NCI-H2081 treated with DMSO at 0.1 percent for 48 hours (cell line): ENCODE measurements at places on chromosomes 13 and 19.

GRCh38 chr19:40376286-40376862 lies 13.6 kb downstream of the HIPK4 start:
- DNase-seq, result no peak

GRCh38 chr13:99352351-99353245 lies 45.4 kb upstream of the GPR183 start:
- DNase-seq, result no peak

GRCh38 chr19:41398050-41398418 lies 416 bp downstream of the BCKDHA start:
- DNase-seq, result no peak

DNA sequence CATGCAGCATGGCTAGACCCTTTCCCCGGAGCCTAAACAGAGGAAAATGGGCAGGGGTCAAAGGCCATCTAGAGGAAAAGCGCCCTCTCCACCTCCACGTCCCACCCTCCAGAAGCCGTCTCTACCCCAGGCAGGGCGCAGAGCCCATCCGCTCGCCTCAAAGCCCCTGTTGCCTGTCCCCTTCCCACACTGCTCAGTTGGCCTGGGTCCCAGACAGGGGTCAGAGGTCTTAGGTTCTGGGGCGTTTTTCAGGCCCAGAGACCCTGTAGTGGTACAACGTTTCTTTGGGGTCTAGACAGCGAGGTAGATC lies 285 bp downstream of the TMEM143 start:
- DNase-seq, result no peak

GRCh38 chr13:28046981-28047380 lies 53.4 kb downstream of the FLT3 start:
- DNase-seq, result no peak

- no peak for DNase-seq
Measured at GRCh38 chr13:28610996-28611395, 47.9 kb upstream of the POMP start.

- no peak for DNase-seq
Measured at GRCh38 chr19:41311072-41311471, 1.1 kb downstream of the CCDC97 start.

DNA sequence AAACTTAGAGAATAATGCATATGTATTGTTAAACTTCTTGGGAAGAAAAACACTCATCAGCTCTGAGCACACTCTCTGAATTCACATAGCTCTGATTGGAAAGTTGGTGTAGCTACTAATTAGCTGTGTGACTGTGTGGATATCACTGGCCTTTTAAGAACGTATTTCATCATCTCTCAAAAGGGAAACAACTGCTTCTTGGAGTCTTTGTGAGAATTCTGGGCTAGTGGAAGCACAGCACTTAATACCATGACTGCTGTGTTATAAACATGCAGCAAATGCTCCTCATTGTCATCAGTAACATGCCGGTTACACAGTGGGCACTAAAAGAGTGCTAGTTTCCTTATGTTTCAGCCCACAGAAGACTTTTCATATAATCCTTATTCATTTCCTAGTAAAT lies 220.9 kb upstream of the CSNK1A1L start:
- no peak for DNase-seq

GRCh38 chr13:26449063-26449848 lies 108.2 kb upstream of the WASF3 start:
- DNase-seq, result no peak

DNA sequence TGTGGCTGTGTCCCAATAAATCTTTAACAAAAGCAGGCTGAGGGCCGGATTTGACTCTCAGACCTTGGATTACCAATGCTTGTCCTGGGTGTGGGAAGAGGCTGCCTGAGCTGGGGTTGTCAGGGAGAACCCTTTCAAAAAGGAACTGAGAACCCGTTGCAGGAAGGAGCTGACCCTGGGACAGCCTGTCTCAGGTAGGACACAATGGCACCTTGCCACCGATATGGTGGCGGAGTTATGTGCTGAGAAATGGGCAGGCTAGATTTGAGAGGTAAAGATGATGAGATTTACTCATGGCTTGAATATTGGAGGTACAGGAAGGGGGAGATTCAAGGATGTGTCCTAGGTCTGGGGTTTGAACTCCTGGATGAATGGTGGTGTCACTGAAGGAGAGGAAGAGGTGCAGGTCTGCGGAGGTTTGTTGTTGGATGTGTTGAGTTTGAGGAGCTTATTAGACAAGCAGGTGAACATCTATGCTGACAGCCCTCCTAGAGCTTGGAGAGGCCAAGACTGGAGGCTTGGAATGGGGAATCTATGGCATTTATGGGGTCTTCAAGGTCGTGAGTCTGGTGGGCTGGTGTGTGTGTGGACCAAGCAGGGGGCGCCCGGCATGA lies 7.2 kb downstream of the PLEKHF1 start:
- DNase-seq, result no peak

DNA sequence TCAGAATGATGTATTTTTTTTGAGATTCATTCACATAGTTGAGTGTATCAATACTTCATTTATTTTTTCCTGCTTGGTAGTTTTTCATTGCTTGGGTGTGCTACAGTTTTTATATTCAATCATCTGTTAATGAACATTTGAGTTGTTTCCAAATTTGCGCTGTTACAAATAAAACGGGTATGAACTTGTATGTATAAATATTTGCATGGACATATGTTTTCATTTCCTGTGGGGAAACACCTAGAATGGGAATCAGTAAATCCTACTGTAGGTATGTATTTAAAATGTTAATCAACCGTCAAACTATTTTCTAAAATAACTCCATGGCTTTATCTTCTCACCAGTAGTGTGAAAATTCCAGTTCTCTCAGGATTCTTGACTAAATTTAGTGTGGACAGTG lies 826.3 kb downstream of the EFNB2 start:
- no peak for DNase-seq

- DNase-seq, result no peak
Measured at GRCh38 chr19:1569997-1570396, 1.9 kb upstream of the MEX3D start.

DNA sequence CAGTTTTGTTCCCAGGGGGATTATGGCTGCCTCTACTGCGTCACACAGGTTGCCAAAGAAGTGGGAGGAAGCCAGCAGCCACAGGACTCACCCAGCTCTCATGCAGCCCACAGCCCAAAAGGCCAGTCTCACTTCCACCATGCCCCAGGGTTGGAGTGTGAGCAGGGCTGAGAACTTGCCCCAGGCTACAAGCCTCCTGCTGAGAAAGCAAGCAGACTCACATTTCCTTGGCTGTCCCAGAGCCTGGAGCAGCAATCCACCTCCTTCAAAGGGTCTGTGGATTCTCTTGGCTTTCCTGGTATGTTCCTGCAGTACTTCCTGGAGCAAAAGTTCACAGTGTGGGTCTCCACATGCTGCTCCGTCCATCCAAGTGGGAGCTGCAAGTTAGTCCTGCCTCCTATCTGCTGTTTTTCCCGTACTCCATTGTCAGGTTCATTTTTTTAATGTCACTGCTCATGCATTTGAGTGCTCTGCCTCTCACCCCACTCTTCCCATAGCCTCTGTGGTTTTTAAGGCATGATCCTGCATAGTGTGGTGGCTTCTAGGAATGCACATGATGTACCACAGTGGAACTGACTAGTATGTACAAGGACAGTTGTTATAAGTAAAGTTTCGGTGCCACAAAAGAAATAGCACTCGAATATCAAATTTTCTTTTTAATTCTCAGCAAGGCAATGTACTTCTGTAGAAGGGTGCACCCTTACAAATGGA lies 56.2 kb upstream of the ARHGEF7 start:
- no peak for DNase-seq

DNA sequence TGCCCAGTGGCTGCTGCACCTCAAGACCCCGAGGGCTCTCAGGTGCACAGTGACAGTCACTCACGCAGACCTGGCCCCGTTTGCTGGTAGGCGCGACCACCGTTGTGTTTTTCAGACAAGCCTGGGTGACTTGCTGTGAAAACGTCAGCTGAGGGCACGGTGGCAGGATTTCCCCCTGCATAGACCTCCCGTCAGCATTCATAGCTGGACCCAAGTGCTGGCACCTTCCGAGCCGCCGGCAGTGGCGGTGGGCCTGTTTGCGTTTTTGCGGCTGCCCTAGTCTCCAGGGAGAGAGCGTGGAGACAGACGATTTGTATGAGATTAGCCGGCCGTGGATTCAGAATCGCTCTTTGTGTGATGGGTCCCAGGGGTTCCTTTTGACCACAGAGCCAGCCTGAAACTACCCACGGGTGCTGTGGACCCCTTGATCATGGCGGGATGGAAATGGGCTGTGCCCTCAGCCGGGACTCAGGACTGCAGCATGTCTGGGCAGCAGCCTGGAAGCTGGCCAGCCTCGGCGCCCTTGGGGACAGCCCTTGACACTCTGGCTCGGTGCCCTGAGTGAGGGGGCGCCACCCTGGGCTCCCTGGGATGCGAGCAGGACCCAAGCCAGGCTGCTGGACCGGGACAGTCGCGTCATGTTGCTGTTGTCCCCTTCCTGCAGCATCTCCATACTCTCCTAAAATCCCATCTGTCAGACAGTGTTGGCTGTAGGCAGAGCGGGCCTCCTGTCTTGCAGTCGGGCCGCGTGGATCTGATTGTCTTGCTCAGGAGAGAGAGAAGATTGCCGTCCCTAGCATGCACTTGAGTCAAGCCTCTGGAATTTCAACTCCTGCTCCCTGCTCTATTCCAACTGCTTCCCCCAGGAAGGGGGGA lies 8.6 kb downstream of the KDM4B start:
- DNase-seq, result no peak

- DNase-seq, result no peak
Measured at GRCh38 chr19:57282011-57282643, 1.8 kb downstream of the ZNF460 start.

DNA sequence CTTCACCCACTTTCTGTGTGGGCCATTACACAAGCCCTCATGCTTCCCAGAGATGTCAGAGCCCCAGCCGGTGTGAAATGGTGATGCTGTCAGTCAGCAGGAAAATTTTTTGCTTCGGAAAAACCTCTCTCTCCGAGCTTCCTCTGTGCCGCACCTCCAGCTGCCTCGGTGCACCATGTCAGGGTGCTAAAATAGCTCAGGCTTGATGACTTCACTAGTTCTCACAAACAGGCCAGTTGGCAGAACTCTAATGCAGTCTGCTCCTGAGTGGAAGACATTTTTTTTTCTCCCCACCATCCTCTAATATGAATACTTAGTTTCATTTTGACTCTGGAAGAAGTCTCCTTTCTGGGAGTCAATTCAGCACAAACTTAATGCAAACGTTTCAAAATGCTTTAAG lies 71.3 kb downstream of the KLF12 start:
- DNase-seq, result no peak

DNA sequence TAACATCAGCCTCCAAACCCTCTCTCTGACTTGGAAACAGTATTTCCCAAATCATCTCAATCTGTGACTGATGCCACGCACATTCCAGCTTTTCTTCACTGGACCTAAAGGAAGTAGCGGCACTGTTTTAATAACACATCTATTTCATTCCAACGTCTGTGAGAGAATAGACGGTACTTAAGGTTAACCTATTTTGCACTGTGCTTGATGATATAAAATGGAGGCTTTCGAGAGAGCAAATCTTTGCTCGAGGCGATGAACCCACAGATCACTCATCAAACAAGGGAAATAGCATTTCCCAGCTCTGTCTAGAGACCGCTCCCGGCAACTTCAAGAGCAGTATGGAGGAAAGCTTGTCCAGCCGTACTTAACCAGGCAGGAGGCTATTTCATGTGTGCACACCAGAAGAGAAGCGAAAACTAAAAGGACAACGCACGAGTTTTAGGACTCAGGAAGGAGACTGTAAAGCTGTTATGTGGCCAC lies 2.9 kb downstream of the UBL3 start:
- DNase-seq, result no peak

GRCh38 chr19:362683-363082 lies 18.1 kb upstream of the MIER2 start:
- no peak for DNase-seq

GRCh38 chr13:110757296-110757695 lies 43.8 kb downstream of the ING1 start:
- DNase-seq, result no peak

DNA sequence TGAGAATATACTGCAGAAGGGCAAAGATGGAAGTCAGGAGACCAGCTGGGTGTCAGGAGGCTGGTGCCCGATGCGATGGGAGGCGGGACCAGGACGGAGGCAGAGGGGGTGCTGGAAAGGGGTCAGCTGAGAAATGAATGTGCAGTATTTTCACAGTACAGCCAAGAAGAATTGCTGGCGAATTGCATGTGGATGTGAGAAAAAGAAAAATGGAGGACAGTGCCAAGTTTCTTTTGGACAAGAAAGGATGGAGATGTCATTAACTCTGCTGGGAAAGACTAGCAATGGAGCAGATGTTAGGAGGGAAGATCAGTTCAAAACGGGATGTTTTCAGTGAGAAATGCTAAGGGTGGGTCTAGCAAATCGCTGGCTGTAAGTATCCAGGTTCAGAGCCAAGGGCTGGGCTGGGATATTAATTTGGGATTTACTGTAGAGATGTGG lies 7.0 kb downstream of the CRYL1 start:
- no peak for DNase-seq

- DNase-seq, result no peak
Measured at GRCh38 chr19:917323-918151, at the start of gene KISS1R. Gene KISS1R, plus strand, starts transcription at chr19:917333. Its CDS starts 170 bp downstream, at chr19:917503.

- no peak for DNase-seq
Measured at GRCh38 chr19:36686365-36687213, 823 bp upstream of the ZNF567 start.

GRCh38 chr19:46603195-46603637 lies 2.1 kb downstream of the CALM3 start:
- no peak for DNase-seq

GRCh38 chr13:37806666-37807065 lies 62.9 kb downstream of the TRPC4 start:
- DNase-seq, result no peak

DNA sequence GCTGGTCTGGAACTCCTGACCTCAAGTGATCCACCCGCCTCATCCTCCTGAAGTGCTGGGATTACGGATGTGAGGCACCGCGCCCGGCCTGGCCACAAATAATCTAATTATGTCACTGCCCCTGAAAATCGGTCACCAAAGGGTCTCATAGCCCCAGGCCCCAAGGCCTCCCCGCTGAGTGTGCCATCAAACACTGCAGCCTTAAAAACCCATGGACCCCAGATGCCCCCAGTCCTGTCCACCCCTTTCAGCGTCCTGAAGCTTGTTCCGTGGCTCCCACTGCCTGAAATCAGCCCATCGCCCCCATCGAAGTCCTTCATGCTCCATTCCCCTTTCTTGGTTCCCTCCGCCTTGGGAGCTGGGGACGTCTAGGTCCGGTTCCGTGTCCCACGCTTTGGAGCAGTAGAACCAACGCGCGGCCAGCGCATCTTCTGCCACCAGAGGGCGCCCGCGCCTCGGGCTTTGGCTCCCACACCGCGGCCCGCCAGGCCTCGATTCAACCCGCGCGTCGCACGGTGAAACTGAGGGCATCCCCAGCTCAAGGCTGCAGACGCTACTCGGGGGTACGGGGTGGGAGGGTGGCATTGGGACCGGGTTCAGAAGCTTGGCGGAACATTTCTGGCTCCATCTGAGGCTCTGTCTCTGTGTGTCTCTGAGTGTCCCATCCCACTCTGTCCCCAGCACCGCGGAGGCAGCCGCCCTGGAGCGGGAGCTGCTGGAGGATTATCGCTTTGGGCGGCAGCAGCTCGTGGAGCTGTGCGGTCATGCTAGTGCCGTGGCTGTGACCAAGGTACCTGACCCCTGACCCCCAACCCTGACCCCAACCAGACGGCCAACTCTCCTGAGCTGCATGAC lies 3.5 kb downstream of the YJEFN3 start:
- no peak for DNase-seq
